ENCODE measurements at places on chromosomes 1 and 21.

DNA sequence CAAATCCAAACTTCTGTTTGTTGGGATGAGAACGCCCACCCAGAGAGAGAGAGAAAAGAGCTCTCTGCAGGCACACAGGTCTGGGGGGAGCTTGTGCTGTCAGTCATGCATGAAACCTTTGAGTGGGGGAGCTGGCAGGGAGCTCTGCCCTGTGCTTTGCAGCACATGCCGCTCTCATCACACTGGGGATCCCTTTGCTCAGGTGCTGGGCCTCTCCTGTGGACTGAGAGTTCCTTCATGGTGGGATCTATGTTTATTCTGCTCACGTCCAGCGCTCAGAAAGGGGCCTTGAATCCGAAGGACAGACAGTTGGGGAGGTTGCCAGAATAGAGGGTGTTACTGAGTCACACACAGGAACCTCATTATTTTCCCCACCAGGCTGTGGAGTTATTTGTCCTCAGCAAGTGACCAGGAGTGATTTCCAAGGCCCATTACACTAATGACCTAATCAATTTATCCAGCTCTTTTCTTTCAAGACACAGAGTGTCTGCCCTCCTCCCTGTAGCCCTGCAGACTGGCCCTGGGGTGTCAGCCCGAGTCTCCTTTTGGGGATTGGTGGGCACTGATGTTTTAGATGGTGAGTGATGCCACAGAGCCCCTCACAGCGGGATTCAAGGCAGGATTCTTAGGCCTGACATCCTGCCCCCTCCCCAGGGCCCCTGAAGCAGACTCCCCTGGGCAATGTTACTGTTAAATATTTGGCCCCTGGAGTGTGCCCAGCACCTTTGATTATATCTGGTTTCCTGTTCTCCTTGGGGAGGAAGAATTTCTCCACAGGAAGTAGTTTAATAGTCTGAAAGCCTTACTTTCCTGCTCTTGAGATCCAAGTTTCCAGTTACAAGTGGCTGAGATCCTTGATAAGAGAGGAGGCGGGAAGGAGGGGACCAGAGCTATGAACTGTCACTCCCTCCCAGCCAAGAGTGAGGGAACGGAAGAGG lies 22.3 kb downstream of the MYBPH start:
- no peak overlapping the region for H3K27ac ChIP-seq
- H3K4me3 ChIP-seq, result no peak overlapping the region
- H3K36me3 ChIP-seq, result no peaks in the 10 kb centered on the region
- peaks cover 54% of the 10 kb centered on the region for H3K27me3 ChIP-seq
- peaks cover 13% of the 10 kb centered on the region for H3K4me1 ChIP-seq

DNA sequence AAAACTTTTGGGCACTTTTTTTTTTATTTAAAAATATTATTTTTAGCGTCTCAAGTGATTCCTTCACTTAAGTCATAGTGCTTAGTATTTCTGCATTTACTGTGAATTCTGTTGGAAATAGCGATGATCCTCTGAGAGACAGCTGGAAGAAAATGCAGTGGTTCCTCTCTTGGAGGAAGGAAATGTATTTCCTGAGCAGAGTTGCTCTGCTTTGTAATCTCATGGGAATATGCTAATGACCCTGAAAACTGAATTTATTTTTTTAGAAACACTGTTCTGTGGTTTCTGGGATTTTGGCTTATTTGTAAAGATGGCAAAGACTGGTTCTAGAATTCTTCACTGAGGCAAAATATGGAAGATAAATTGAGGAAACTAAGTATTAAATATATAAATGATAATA lies 88.9 kb downstream of the NTNG1 start:
- no peaks in the 10 kb centered on the region for H3K27me3 ChIP-seq
- no peaks in the 10 kb centered on the region for H3K36me3 ChIP-seq
- no peak for DNase-seq
- no peak overlapping the region for H3K4me3 ChIP-seq
- H3K27ac ChIP-seq, result no peak overlapping the region

DNA sequence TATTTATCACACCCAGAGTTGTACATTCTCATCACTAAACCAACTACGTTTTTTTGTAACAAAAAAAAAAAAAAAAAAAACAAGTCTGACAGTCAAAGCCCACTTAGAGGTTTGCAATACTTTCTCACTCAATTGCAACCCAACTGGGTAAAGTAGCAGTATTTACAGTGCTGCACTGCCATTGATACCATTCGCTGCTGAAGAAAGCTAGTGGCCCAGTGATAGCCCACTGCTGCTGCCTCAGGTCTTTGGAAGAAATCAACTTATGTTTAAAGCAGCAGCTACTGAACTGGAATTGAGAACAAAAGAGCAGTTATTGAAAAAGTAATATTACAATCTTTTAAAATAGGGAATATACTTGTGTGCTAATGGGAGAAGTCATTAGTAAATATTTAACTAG lies 2.7 kb downstream of the HNRNPU start:
- H3K27me3 ChIP-seq, result no peaks in the 10 kb centered on the region
- H3K36me3 ChIP-seq, result peaks cover 89% of the 10 kb centered on the region
- peak overlapping the region; percentile 89 for H3K27ac ChIP-seq
- H3K4me3 ChIP-seq, result peak overlapping the region; percentile 89

DNA sequence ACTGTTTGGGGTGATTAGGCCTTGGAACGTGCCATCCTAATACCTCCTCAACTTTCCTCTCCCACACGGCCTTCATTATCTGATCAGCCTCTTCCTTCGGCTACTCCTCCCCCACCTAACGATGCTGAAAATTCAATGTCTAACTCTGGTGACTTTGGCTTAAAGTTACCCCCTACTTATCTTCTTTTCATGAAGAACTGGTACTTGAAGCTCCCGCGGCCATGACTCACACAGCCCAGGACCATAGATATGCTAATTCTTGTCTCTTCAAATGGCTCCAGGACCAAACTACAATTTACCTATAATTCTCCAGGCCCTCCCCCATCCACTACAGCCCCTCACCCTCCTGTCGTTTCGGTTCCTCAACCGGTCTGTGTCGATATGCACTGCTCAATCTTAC lies 15.7 kb upstream of the AZIN2 start:
- H3K4me3 ChIP-seq, result no peak overlapping the region
- H3K27ac ChIP-seq, result no peak overlapping the region
- no peaks in the 10 kb centered on the region for H3K4me1 ChIP-seq
- DNase-seq, result no peak
- H3K36me3 ChIP-seq, result no peaks in the 10 kb centered on the region
- H3K27me3 ChIP-seq, result peaks cover 24% of the 10 kb centered on the region
